ENCODE measurements at places on chromosomes 16 and 17.

DNA sequence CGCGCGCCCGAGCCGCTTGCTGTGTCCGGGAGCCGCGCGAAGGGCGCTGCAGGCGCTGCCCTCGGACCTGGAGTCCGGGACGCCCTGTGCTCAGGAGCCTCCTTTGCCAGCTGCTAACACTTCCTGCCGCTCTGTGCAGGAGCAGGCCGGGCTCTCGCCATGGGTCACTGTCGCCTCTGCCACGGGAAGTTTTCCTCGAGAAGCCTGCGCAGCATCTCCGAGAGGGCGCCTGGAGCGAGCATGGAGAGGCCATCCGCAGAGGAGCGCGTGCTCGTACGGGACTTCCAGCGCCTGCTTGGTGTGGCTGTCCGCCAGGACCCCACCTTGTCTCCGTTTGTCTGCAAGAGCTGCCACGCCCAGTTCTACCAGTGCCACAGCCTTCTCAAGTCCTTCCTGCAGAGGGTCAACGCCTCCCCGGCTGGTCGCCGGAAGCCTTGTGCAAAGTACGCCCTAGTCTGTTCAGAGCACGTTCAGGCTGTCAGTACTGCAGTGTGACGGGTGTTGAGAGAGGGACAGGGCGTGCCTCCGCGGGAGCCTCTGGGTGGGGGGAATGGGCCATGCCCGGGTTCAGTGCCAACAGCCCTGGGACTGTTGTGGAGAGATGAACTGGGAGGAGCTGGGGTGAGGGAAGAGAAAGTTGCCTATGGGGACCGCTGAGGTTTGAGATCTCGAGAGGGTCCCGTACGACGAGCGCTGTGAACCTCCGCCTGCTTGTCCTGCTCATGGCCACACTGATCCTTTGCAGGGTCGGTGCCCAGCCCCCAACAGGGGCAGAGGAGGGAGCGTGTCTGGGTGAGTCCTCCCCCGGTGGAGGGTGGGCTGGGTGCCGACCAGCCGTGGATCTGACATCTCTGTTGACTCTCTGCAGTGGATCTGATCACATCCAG is 1.3 kb downstream of the ZNF276 start:
- DNase-seq = peak; percentile 65

DNA sequence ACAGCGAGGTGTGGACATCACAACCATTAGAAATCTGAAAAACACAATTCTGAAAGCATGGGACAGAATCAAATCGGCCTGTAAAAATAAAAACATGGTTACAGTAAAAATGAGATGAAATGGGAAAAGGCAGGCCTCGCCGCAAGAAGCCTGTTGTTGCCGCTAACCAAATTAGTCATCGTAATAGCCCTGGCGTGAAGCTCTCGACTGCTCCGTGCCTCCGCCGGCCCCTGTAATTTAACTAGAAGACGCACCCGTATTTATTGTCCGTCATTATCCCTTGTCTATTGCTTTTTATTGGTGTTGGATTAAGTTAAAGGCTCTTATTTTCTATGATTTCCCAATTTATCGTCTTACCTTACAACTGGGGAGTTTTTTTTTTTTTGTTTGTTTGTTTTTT is 334.6 kb upstream of the EEF2KMT start:
- no peak for DNase-seq

DNA sequence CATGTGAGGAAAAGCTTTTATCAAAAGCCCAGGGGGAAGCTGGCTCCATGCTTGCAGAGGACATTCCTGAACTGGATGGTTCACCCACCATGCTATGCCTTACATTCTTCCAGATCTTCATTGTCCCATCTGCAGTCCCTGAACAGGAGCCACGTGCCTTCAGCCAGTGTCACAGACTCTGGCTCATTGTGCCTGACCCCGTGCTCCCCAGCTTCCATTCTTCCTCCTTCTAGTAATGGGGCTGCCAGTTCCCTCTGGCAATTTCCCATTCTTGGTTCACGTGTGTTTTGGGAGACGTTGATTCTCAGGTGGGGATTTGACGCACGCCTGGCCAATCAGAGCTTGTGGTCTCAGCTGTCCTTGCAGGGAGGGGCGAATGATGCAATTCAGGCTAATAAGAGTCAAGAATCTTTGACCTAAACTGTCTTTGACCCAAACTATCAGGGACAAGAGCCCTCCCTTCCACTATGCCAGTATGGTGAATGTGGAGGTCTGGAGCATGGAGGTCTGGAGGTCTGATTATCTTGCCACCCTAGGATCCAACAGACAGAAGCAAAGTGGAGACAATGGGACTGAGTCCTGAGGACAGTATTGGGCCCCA is 52.7 kb downstream of the IRX6 start:
- no peak for DNase-seq

DNA sequence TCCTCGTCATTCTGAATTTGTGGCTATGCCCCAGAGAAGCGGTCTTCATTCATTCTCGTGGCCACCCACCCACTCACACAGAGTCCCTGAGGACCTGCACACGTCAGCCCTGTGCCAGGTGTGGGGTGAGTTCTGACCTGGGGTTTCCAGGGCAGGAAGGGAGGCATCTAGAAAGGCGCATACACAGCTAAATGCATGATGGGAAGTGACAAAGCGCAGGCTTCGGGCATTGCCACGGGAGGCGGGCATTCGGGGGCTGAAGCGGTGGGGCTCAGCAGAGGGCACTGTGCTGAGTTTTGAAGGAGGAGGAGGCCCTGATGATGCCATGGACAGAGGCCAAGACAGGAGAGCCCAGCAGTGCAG is 10.9 kb downstream of the UBALD2 start:
- DNase-seq = no peak

- DNase-seq = peak; percentile 99
Observed at GRCh38 chr16:84532291-84532724, 27.8 kb upstream of the MEAK7 start.

- peak; percentile 18 for DNase-seq
Observed at GRCh38 chr16:84013787-84014569, 28.6 kb downstream of the SLC38A8 start.

DNA sequence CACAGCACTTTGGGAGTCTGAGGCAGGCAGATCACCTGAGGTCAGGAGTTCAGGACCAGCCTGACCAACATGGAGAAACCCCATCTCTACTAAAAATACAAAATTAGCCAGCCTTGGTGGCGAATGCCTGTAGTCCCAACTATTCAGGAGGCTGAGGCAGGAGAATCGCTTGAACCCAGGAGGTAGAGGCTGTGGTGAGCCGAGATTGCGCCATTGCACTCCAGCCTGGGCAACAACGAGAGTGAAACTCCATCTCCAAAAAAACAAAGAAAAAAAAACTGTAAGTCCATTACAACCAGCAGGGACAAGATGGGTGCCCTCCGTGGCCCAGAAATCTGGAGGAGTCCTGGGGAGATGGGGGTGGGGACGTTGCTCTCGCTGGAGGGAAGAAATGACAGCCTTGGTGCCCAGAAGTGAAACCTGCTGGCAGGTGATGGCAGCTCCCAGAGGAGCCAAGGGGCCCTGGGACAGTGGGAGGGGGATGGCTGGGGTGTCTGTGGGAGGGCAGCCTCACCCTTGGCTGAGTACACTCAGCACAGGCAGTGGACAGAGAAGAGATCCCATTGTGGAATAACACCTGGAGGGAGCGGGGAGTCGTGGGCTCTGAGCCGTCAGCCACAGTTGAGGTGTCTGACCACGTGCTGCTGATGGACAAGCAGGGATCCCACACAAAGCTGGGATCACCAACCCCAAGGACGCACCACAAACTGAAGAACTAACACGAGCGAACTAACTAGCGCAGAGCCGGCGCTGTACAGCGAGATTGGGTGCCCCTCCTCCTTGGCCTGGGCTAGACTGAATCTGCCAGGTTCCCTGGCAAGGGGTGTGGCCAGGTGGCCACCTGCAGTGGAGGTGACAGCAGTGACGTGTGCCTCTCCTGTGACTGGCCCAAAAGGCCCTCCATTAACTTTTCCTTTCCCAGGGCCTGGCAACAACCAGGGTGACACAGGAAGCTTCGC is 46.9 kb upstream of the BAHCC1 start:
- no peak for DNase-seq

- DNase-seq = no peak
Observed at GRCh38 chr16:9092978-9093344, 1.5 kb downstream of the HAPSTR1 start.

DNA sequence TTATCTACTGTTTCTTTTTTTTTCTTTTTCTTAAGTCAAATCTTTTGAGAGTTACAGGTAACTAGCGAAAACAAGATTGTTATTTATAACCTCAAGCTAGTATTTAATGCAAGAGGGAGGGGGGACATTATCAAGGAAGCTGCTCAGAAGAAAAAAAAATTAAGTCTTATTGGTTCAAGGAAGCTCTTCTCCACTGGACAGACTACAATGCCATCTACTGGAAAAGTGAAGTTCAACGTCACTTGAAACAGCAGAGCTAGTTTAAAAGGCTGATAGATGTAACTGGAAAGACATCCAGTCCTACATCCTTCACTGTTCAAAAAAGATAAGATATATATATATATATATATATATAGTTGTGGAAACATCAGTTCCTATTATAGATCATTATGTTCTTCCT is 418.0 kb upstream of the PSMD7 start:
- DNase-seq = peak; percentile 73

GRCh38 chr17:35749560-35750412 is 3.3 kb downstream of the GAS2L2 start:
- DNase-seq = no peak

DNA sequence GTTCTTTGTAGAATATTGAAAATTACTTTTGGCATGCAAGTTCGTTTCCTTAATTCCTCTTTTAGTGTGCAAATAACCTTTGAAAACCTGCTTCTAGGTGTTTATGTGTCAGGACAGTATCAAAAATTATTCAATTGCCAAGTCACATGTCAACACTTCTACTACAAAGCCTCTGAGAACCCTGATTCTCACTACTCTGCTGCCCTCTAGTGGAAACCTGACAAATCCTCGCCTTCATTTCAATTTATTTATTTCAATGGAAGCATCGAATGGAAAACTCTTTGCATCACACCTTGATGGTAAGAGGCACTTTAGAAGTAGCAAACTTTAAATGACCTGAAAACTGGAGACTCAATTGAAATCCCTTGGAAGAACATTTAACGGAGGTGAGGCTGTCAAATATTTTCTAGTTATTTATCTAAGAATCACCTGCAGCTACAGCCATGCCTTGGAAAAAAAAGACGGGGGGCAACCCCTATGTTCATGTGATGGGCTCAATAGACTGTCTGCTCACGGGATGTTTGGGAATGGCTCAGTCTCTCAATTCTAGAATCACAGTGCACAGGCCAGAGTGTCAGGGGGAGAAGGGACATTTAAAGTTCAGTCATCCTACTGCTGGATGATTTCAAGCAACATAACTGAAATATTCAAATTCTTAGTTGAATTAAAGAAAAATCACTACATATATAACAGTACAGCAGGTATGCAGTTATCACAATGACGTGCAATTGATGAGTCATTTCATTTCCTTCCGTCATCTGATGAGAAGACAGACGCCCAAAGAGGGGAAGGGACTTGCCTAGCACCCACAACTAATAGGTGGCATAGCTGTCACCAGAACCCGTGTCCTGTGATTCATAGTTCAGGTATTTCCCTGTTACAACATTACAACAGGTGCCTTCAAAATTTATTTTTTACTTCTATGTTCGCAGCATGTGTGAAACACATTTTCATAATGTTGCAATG is 563.9 kb downstream of the TOX3 start:
- peak; percentile 28 for DNase-seq

DNA sequence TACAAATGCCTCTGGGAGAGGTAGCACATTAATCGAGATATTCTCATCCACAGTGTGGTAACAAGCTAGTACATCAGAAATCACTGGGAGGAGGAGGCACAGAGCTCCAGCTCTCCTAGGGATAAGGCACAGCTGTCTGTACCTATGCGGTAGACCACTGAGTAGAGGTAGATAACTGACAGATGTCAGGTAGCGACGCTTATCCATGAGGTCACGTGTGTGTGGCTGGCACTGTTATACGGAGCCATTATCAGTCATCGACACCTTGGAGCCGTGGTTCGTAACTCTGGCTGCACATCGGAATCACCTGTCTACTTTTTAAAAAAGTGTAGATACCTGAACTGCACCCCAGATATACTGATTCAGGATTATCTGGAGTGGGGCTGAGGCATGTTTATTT is 102.4 kb downstream of the SNX11 start:
- no peak for DNase-seq

GRCh38 chr16:67672306-67672705 is 5.7 kb downstream of the C16orf86 start:
- no peak for DNase-seq

DNA sequence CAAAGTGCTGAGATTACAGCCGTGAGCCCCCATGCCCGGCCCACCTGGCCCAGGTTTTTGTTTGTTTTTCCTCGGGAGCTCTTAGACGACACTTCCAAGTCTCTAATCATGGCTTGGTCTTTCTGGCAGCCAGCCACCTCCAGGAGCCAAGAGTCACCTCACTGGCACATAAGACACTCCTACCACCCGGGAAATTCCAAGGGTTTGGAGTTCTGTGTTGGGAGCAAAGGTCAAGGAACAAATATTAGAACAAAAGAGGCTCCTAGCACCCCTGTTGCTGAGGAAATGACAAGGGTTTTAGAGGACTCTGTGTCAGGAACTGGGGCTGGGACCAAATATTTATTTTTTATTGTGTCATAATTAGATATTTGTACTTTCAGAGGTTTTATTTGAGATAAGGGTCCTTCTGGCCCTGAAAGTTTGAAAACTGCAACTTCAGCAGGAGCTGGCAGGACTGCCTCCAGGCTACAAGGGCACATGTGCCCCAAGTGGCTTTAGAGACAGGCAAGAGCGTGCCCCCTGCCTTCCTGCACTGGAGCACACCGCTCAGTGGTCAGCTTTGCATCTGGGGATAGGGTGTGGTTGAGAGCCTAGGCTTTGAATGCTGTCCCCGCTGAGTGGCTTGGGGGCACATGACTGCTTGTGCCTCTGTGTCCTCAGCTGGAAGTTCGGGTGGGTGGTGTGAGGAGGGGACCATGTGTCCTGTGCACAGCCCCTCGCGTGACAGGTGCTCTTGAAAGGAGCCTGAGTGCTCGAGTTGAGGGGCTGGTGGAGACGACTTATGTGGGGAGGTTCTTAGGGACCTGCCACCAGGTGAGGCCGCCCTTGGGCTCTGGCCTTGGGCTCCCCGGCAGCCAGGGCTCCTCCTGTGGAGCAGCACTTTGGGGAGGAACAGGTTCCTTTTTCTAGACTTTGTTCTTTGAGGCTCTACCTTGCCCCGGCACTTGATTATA is 29.7 kb downstream of the MGRN1 start:
- no peak for DNase-seq

GRCh38 chr17:65254166-65254565 is 117.0 kb downstream of the RGS9 start:
- DNase-seq = no peak

GRCh38 chr16:14509675-14510132 is 120.4 kb downstream of the PARN start:
- no peak for DNase-seq

GRCh38 chr16:8831871-8832716 is 34.5 kb downstream of the PMM2 start:
- DNase-seq = no peak

GRCh38 chr16:9840761-9841665 is 341.2 kb downstream of the GRIN2A start:
- no peak for DNase-seq

DNA sequence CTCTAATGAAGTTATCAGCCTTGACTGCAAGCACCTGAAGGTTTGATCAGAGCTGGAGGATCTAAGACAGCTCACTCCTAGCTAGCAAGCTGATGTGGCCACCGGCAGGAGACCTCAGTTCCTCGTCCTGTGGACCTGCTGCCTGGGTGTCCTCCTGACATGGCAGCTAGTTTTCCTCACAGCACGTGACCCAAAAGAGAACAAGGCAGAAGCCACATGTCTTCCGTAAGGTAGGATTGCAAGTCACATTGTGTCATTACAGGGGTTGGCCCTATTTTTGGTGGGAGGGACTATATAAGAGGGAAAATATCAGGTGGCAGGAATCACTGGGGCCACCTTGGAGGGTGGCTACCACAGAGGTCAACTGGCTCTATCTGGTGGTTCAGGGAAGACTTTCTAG is 18.1 kb upstream of the WWOX start:
- no peak for DNase-seq

GRCh38 chr17:27985736-27986399 is 56.6 kb upstream of the NLK start:
- DNase-seq = no peak
